ENCODE measurements at places on chromosomes 12 and 14.

GRCh38 chr12:64706306-64706705 is 52.9 kb downstream of the GNS start:
- no peak for DNase-seq

- DNase-seq, result no peak
These were observed 162.1 kb upstream of the TMTC2 start for GRCh38 chr12:82524641-82525040.

GRCh38 chr12:110766311-110767154 is 23.8 kb upstream of the PPP1CC start:
- DNase-seq, result no peak

DNA sequence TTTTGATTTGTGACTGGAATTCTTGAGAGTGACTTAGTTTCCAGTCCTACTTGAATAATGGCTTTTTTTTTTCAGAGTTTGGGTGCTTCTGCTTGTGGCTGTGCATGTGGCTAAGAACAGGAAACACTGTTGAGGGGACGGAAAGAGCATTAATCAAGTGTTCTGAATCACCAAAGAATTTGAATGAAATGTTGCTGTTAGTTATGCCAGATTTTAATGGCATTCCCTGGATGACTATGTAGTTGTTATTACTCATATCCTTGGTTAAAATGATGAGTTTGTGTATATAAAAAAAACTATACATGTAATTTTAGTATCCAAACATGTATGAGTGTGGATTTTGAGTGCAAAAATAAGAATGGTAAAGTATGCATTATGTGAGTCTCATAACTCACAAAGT is 347.9 kb downstream of the BCAT1 start:
- DNase-seq, result peak; percentile 94

- DNase-seq, result peak; percentile 94
These were observed 11.6 kb upstream of the TMPO start for GRCh38 chr12:98503592-98504367.

GRCh38 chr12:88591343-88591742 is 11.1 kb upstream of the KITLG start:
- DNase-seq, result peak; percentile 64

DNA sequence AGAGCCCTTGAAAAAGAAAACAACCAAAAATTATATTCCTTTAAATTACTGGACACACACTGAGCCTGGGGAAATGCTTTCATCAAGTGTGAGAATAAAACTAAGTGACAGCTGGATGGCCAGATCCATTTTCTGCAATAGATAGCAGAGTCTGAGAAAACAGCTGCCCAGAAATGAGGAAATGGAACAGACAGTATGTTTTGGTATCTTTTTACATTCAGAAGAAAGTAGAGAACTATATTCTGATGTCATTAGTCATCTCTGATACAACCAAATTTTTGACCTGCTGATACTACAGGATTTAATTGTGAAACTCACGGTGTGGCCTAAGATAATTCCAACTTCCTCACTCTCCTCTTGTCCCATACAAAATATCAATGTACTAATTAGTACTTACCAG is 78.2 kb downstream of the HMGA2 start:
- DNase-seq, result peak; percentile 70

GRCh38 chr14:105363847-105364708 is 34.3 kb upstream of the TEX22 start:
- peak; percentile 61 for DNase-seq

DNA sequence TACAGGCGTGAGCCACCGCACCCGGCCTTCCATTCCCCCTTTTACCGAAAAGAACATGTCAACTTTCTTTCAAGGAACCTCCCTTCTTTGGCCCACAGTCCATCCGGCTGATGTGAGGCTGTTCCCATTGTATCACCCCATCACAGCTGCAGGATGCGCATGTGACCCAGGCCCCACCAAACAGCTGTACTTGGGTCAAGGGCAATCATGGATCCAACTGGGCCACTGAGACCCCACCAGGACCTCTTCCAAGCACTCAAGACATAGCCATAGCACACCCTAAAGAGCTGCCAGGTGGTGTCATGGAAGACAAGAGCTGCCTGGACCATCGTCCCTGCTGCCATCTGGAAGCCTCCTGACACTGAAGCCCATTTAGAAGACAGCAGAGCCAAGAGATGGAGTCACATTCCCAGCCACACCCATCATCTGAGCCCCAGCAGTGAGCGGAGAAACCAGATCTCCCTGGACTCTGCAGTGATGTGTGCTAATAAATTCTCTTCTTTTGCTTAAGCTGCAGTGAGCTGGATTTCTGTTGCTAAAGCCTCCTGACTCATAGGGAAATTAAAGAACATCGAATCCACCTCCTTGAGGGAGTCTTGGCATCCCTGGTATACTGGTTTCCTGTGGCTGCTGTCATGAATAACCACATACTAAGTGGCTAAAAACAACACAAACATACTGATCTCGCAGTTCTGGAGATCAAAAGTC is 105.6 kb downstream of the KSR2 start:
- DNase-seq, result peak; percentile 3

GRCh38 chr14:102085488-102085887 is 1.4 kb downstream of the HSP90AA1 start:
- no peak for DNase-seq

DNA sequence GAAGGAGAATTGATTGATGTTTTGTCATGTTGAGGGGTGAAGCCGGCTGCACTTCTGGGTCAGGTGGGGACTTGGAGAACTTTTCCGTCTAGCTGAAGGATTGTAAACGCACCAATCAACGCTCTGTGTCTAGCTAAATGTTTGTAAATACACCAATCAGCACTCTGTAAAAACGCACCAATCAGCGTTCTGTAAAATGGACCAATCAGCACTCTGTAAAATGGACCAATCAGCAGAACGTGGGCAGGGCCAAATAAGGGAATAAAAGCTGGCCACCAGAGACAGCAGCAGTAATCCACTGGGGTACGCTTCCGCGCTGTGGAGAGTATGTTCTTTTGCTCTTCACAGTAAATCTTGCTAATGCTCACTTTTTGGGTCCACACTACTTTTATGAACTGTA is 384.1 kb downstream of the FOXG1 start:
- no peak for DNase-seq

GRCh38 chr14:95524706-95525512 is 8.5 kb upstream of the SYNE3 start:
- DNase-seq, result peak; percentile 67

DNA sequence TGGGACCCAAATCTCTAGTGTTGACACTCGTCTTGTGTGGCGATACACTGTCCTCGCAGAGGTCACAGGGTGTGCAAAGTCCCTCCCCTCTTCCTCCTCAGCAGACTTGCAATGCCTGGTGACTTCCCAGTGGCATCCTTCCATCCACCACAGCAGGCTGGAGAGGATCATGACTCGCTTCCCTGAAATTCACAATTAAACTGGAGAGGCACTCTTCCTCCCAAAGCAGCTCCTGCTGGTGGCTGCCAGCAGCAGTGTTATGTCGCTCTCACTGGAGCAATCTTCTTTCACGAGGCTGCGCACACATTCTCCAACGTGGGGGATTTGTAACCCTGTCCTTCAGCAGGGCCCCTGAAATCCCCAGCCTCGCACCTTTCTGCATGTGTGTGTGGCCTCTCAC is 145.2 kb upstream of the TMCC3 start:
- peak; percentile 93 for DNase-seq

GRCh38 chr14:71566276-71566675 is 366.0 kb upstream of the RGS6 start:
- no peak for DNase-seq

DNA sequence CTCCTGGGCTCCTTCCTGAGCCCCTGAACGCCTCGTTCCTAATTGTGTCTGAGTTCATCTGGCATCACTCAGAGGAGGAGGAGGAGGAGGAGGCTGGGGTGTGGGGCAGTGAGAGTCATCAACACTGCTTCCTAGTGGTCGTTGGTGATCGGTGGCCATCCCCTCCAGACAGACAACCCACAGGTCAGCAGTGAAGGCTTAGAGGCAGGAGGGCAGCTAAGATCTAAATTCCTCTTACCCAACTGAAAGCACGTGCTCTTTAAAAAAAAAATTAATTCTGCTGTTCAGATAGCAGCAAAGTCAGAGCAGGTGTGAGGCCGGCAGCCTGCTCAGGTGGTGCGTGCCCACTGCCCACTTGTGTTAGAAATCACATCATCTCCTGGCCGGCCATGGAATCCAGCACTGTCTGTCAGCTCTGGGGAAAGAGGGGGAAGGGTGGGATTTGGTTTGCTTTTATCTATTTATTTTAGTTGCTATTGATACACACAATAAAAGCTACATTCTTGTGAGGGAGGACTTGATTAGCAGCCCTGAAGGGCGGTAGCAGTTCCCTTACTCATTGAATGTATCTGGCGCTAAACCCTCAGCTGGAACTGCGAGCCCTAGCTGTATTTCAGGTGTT is 46.6 kb downstream of the PPP2R5C start:
- no peak for DNase-seq

- DNase-seq, result peak; percentile 14
These were observed 17.3 kb upstream of the FIGNL2 start for GRCh38 chr12:51865757-51866270.

DNA sequence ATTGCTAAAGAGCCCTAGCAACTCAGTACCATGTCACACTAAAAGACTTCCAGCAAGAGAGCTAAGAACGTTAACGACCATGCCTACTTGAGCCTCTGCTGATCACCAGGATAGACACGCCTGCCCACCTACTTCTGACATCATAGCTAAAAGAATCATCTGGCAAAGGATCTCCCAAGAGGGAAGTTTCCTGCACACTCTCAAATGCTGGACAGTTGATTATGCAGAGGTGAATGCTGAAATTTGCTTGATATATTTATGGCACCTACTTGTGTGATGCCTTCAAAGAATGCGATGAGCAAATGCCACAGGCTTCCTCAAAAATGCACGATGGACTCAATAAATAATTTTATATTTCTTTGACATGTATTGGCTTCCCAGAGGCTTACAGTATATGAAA is 113.6 kb downstream of the GALC start:
- DNase-seq, result peak; percentile 30

DNA sequence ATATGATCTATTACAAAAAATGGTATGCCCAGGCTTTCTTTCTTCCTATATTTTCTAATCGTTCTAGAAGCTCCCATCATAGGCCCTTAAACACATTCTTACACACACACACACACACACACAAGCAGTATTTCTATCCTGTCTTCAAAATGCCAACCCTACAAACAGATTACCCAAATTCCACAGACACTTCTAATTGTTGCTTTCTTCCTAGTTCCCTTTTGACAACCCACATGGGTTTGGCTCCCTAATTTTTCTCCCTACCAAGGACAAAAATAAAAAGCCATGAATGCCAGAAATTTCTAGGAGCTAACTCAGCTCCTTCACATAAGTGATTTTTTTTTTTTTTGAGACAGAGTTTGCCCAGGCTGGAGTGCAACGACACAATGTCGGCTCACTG is 60.3 kb upstream of the NTF3 start:
- DNase-seq, result peak; percentile 31

DNA sequence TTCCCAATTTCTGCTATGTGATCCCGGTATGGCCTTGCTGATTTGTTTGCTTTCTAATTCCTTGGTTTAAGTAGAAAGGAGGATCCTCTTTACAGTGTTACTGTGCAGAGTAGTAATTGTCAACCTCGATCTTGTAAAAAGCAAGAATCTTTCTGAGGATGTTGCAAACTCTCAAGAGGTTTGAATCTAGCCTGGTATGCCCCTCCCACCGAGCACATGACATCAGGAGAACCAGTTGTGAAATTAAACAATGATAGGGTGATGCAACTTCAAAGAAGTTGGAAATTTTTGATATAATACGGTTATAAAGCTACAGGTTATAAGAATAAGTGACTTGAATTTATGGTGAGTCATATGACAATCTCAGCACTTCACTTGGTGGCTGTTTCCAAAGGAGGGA is 35.0 kb upstream of the FUT8 start:
- peak; percentile 26 for DNase-seq

DNA sequence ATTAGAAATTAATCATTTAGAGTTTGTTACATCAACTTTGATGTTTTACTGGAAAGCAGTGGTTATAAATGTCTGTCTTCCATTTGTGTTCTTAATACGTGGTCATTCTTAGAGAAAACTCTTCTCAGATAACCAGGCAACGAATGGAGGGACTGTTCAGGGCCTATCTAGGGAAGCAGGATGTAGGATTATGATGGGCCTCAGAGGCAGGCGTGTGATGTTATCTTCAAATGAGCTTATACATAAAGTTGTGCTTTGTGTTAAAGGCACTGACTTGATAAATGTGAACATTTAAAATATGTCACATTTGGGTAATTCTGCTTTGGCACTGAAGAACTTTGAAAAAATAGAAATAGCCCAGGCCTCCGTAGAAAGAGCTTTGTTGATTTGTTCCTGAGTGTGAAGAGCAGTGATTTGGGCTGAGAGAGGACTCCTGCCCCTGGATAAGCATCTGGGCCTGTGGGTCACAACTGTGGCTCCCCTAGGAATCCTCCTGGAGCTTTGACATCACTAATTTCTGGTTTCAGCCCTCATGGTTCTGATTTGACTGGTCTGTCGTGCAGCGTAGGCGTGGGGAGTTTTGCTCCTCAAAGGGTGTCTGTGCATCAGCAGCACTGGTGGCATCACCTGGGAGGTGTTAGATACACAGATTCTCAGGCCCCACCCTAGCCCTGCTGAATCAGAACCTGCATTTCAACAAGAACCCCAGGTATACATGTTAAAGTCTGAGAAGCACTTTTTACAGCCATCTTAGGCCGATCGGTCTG is 55.4 kb downstream of the SAMD4A start:
- no peak for DNase-seq

- no peak for DNase-seq
These were observed 1196.9 kb downstream of the VRK1 start for GRCh38 chr14:97994020-97994531.

GRCh38 chr12:121124402-121125109 is 8.1 kb upstream of the P2RX7 start:
- peak; percentile 78 for DNase-seq

Measured in fibroblast of upper back skin (primary cell).